ENCODE measurements at places on chromosomes 16 and 17.

- peak; percentile 18 for DNase-seq
Measured at GRCh38 chr16:85898521-85899442, at the start of gene IRF8. IRF8 (plus strand) TSS chr16:85899162; CDS start chr16:85903016, 3,854 bp downstream.

DNA sequence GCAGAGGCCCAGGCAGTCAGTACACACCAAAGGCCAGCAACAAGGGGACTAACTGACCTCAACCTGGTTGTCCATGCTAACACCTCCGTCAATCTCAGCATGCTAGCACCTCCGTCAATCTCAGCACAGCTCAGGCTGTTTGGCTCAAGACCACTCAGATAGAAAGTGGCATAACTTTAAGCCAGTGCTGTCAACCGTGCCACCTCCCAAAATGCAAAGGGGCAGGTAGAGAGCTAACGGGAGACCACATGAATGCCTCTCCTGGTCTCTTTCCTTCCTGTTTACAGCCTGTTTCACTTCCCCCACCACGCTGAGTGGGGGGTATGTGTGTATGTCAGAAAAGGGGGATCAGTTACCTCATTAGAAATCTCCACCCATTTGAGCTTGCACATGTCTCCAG, 3.3 kb downstream of the UBTF start:
- no peak for DNase-seq

DNA sequence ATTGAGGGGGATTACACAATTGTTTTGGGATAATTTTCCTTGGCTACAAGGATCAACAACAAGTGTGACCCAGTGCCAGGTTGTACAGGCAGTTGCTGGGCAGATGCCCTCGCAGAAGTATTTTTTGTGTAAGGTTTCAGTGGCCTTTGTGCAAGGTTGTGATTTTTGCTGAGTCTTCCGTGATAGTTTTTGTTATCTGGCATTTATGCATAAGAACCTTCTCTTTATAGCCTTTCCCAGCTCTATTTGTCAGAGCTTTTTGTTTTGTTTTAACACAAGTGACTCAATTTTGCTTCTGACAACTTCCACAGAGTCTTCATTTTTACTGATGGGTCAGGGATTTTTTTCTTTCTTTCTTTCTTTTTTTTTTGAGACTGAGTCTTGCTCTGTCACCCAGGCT, 6.7 kb upstream of the PRPSAP1 start:
- DNase-seq = no peak

GRCh38 chr16:3677994-3678393, 23.5 kb downstream of the DNASE1 start:
- no peak for DNase-seq

DNA sequence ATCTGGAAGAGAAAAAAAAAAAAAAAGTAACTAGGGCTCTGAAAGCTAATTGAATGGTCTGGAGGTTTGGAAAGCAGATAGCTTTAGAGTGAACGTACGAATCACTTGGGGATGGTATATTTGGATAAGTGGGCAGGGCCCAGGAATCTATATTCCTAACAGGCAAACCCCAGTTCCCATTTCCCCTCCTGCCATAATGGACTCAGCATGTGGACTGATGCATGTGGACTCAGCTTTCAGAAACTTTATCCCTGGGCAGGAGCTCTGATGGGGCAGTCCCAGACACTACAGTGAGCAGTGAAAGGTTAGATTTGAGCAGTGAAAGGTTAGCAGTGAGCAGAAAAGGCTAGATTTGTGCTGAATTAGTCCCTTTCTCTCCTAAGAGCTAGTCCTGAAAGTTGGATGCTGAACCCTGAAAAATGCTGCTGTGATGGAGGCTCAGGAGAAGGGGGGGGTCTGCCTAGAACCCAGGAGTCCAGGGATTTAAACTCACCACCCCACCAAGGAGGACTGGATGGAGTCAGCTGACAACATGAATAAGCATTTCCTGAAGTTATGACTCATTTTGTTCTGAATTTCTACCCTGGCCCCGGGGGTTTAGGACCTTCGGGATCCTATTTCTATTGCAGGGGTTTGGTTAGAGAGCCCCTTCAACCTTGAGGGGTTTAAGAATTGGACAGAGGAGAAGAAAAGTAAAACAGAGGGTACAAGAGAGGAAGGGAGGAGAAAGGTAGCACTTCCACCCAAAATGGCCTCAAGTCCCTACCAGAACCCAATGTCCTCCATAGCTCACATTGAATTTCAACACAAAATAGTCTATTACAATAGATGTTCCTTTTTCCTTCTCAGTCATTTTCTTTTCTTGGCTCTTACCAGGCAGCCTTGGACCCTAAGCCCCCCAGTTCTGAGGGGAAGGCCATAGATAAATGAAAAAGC, 10.3 kb upstream of the FZD2 start:
- DNase-seq = no peak

GRCh38 chr17:46943218-46943500, 20.2 kb downstream of the GOSR2 start:
- DNase-seq = no peak

DNA sequence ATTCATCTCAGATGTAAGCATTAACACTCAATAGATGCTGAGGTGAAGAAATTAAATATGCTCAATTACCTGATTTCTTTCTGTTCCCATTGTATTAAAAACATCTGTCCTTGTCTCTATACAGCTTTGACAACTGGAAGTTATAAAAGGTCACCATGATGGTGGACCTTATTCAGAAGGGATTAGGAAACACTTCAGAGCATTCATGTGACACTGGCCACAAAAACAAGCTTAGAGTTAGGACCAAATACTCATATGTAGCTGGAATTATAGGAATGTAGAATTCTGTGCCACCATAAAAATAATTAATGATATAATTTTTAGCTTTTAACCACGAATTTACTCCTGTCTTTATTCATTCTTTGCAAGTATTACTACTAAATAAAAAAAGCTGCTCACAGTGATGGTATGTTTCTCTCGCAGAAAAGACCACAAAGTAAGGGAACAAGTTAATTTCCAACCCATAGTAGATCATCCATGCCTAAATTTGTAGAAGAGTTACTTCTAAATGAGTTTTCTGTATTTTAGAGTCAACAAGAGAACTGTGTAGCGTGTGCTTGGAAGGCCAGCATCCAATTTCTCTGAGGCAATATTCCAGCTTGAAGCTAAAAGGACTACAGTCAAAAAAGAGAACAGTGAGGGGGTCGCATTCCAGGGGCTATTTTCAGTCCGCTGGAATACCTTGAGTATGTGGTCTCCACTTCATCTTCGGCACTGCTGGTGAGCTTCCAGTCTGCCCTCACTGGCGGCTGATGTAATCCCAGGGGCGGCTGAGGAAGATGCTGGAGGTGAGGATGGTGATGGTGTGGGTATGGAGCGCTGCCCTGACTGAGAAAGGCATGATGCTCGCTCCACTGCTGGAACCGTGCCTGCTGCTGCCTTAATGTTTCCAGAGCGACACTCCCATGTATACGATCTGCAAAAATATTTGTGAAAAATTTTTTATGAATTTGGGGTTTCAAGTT, 63.7 kb downstream of the CACNG1 start:
- no peak for DNase-seq

DNA sequence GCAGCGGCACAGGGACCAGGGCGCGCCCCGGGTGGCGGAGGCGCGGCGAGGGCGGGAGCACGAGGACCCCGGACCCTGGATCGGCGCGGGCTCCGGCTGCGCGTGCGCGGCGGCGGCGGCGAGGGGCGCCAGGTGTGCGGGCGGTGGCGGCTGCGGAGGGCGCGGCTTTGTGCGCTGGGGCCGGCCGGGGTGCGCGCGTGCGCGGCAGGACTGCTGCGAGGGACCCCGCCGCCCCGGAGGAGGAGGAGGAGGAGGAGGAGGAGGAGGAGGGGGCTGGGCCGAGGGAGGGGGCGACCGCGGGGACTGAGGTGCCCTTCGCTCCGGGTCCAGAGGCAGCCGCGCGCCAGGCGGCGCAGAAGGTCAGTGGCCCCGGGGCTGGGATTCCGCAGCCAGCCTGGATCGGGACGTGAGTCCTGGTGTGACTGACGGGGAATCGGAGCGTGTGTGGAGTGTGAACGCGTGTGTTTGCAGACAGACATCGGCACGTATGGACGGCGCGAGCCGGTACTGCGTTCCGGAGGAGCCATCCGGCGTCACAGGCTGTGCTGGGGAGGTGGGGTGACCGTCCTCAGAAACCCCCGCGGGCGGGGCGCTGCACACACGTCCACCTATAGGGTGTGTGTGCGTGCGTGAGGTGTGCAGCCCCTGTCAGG, 19.5 kb upstream of the RAP1GAP2 start:
- DNase-seq = no peak

DNA sequence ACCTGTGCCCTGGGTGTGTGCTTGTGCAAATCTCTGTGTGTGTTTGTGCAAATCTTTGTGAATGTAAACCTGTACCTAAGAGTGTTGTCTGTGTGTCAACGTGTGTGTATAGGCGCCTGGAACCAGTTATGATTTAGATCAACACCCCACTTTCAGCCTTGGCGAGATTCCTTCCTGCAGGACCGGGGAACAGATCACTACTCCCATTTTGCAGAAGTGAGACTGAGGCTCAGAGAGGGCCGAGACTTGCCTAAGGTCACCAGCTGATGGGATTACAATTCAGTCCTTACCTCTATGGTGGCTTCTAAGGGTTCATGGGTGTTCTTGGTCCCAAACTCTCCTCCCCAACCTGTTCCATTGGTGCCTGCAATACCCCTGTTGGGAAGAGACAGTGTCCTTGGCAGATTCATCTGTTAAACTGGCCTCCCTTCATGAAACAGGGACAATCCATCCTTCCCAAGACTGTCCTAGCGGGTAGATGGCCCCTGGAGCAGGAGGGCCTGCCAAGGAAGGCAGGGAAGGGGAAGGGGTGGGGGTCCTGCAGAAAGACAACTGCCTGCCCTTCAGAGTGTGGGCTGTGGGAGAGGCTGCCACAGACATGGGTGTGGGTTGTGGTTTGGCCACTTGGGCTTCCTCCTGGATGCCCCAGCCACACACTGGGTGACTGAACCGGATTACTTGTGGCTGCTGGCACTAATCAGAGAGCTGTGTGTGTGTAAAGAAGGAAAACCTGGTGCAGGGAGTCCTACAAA, 6.9 kb upstream of the MAPK7 start:
- DNase-seq = no peak

GRCh38 chr17:82662711-82663261, 14.5 kb upstream of the WDR45B start:
- no peak for DNase-seq

DNA sequence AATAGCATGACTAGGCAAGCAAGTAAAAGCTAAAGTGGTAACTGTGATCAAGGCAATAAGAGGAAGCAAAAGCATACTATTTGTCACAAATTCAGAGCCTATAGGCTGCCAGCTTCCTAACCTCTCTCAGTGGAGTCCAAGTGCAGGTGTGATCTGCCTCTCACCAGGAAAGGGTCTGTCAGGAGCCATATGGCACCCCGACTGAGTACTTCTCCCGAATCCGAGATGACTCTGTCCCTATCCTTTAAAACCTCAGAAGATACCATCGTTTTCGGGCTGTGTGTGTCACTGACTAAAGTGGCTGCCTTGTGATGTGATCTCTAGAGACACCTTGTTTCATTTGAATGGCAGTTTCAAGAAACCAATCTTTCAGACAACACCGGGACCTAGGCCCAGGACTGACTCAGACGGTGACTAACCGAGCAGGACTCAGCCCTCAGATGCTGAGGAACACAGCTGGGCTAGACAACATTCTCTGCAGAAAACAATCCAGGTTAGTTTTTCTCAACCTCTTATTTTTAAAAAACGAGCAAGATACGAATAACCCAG, 63.6 kb downstream of the SMG6 start:
- no peak for DNase-seq

DNA sequence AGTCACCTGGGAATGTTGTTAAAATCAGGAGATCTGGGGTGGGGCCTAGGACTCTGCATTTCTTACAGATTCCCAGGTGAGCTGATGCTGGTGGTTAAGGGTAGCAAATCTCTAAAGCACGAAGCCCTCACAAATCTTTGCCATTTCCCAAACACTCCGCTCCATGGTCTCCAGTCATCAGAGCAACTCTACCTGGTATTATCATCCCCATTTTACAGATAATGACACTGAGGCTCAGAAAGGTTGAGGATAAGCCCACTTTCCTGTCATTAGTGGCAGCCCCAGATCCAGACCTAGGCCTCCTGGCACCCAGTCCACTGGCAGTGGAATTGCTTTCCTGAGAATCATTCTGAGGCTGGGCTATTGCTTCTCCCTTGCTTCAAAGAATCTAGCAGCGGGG, 8.7 kb downstream of the SLC46A1 start:
- DNase-seq = no peak

DNA sequence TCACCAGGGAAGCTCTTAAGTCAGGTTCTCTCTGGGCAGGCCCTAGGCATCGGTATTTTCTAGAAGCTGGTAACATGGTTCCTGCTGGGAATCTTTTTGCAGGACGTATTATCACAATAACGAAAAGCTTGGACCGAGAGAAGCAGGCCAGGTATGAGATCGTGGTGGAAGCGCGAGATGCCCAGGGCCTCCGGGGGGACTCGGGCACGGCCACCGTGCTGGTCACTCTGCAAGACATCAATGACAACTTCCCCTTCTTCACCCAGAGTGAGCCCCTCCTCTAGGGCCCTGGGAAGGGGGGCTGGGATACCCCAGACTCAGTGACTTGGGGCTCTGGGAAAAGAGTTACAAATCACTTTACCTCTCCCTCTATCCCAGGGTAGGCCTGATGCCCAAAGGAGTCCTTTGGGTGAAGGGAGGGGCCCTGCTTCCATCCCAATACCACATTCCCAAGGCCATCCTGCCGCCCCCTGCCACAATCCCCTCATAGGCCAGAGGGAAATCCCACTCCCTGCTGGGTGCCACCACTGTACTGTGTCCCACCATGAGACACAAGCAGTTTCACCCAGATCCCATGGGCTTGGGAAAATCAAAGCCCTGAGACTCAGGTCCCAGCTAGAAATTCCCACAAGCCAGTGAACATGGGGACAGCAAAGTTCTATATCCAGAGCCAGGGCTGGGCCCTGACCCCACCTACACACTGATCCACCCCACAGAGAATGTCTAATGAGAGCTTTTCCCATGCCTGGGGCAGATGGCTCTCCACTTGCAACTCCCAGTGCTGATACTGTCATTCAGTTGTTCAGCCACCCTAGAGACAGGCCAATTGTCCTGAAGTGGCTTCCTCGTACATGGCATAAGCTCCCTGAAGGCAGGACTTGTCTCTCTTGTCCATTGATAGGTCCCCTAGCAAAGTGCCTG, 23.0 kb downstream of the CDH5 start:
- DNase-seq = no peak

DNA sequence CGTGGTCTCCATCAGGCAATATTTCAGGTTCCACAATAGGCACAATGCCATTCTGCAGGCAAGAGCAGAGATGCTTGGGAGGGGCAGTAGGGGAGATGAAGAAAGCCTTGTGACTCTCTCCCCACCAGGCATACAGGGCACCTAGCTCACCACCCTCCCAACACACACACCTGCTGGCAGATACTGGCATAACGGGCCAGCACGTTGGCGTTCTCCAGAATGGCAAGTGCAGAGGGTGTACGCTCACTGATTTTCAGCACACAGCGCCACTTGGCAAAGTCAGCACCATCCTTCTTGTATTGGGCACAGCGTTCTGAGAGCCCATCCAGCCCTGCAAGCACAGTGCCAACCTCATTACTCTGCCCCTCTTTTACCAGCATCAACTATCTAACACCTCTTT, 2.2 kb downstream of the ALDOC start:
- no peak for DNase-seq

GRCh38 chr16:54051821-54052220, 234.8 kb downstream of the IRX3 start:
- DNase-seq = no peak
